Fibroblast of gingiva (primary cell): ENCODE measurements at places on chromosomes 2 and 18.

GRCh38 chr2:134206031-134206430 is 47.8 kb upstream of the MGAT5 start:
- DNase-seq: no peak

- no peak for DNase-seq
These were observed 507 bp downstream of the RTKN start for GRCh38 chr2:74441170-74441689.

GRCh38 chr18:56709463-56709862 is 58.3 kb downstream of the WDR7 start:
- DNase-seq: peak; percentile 61

DNA sequence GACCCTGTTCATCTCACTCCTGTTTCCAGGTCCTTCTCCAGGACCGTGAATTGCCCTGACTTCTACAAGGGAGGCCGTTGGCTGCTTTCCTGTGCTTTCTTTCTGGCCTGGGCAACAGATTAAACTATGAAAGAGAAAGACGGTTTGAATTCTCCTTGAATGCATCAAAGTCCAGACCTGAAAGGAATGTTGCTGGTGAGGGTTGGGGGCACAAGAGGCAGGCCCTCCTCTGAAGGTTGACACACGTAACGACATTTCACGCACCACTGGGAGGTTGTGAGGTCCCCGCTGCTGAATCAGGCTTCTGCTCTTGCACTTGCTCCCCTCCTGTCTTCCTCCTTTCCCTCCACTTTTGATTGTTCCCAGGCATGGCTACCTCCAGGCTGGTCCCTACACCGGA is 141.9 kb downstream of the CYRIA start:
- DNase-seq: no peak

DNA sequence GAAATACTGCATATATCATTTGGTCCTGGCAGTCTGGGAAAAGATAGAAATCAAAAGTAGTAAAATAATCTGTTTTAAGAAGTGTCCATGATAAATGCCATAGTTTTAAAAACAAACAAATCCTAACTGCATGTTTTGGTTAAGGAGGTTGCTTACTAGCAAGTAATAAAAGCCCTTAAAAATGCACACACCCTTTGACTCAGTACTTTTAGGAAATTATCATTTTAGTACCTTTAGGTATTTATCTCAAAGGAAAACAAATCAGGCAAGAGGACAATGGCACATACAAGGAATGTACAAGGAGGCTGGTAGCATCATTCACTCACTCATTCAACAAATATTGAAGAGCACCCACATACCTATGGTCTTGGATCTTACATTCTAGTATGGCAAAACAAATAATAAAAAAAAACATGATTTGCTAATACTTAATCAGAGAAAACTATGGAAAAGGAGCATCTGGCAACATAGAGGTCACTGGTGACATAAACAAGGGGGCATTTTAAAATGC is 67.6 kb downstream of the OLA1 start:
- no peak for DNase-seq

DNA sequence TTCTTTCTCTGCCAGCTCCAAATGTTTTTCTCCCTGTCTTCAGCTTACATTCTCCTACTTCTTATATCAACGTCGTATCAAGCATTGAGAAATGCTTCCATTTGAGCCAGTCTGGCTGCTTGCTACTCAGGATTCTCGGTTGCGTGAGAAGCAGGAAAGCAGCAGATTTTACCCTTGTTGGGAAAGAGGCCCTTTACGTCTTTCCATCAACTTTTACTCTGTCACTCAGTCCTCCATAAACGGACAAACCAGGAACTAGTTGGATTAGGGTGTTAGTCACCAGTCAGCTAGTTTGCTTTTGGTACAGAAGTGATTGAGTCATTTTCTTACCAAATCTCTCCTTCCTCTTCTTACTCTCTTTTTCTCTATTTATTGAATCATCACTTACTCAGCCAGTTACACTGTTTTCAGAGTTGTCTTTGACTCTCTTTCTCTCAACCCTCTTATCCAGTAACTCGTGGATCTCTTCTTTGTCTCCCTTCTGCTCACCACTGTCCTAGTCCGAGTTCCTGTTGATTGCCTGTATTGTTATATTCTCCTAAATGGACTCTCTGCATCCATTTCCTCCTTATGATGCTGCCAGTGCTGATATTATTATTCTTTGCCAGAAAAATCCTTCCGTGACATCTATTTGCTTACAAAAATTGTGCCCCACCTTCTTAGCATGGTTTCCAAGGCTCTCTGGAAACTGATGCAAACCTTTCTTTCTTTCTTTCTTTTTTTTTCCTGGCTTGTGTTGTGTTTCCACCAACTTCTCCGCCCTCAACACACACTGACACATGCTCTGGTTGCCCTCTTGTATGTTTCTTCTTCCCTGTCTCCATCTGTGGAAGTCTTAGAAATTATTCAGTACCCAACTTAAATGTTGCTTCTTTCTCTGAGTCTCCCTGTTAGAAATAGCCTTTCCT is 61.5 kb downstream of the VRK2 start:
- DNase-seq: peak; percentile 84

DNA sequence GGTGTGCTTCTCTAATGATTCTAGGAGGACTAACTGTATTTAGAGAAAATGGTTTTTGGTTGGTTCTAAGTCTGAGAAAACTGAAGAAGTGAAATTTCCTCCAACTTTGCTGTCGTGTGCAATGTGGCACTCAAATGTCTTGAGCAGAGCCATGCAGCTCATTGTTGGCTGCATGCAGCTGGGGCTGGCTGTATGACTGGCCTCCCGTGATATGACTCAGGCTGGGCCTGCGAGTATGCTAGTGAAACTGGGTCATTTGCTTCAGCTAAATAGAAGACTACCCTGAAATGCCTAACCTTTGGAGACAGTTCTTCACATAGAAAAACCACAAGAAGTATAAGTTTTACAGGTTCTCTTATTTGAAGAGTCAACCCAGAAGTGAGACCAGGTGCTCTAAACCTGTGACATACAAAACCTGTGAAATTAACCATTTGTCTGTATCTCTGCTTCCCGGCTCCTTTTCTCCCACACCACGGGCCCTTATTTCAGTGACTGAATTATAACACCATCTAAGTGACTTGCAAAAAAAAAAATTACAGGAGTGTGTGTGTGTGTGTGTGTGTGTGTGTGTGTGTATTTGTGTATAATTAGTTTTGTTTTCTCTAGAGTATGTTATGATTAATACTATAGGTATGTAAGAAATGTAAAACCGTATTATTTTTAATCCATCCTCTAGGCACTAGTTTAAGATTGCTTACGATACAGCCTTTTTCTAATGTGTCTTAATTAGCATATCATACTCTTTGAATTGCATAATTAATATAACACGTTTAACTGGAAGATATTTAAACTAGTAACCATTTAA is 15.9 kb downstream of the POLI start:
- peak; percentile 63 for DNase-seq

GRCh38 chr2:124450481-124450880 is 425.4 kb downstream of the CNTNAP5 start:
- no peak for DNase-seq

- no peak for DNase-seq
These were observed 34.3 kb upstream of the LMAN1 start for GRCh38 chr18:59393381-59393780.

- no peak for DNase-seq
These were observed 44.7 kb downstream of the DHRS9 start for GRCh38 chr2:169114056-169114455.

DNA sequence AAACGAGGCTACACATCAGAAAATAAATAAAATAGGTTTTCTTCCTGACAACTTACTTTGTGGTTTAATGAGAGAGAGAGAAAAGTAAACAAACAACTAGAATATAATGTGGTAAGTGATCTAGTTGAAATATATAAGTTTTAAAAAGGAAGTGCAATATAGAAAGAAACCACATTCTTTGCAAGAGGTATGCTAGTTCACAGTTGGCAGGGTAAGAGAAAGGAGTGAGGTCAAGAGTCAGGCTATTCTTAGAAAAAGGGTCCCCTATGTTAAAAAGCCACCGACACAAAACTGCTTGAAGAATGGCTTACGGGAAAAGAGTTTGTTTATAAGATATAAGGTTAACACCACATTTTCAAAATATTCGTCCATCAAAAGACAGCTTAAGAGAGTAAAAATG is 462.1 kb downstream of the ERBB4 start:
- DNase-seq: no peak

DNA sequence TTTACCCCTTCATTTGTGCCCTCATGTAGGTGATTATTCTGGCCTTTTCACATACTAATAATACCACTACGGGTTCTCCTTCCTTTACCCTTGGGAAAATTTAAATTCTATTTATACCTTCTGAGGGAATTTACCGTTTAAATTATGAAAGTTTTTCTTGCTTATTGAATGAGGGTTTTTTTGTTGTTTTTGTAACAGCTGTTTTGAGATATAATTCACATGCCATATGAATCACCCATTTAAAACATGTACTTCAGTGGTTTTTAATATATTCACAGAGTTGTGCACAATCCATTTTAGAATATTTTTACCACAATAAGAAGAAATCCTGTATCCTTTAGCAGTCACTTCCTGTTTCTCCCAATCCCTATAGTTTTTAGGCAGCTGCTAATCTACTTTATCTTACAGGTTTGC is 54.7 kb downstream of the EML4 start:
- peak; percentile 36 for DNase-seq

DNA sequence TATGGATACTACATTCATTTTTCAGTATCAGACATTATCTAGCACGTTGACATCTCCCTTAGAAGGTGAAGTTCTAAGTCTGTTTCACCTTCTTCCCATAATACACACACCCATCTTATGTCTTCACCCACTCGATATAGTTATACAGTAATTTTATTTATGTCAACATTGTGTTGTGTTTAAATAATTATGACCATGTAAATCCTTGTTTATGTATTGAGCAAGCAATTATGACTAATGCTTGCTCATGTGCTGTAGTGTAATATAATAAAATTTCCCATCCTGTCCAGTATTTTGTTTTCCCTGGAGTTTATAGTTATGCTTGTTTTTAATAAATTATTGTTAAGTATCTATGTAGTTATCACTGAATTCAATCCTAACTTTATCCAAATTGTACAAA is 163.2 kb downstream of the MTX2 start:
- no peak for DNase-seq

GRCh38 chr2:149009576-149010461 is 28.7 kb upstream of the LYPD6B start:
- no peak for DNase-seq

GRCh38 chr2:132415915-132416722 is 486 bp upstream of the GPR39 start:
- DNase-seq: peak; percentile 94

DNA sequence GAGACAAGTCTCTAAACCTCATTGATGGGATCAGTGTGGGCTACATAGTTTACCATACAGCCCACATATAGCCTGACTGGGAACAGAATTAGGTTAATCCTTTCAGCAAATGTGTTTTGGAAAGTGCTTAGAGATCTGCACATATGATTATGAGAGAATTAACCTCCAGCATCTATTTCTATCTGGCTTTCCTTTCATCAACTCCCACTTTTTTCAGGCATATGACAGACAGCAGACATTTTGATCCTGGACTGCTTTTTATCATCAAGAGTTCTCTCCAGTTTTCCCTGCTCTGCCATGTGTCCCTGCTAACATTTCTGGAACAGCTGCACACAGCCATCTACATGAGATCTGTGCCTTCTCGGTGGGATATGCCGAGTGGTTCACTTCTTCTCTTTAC is 139.5 kb upstream of the LRP1B start:
- DNase-seq: no peak

GRCh38 chr2:195343540-195343939 is 313.5 kb upstream of the SLC39A10 start:
- DNase-seq: no peak

- DNase-seq: no peak
These were observed 2.5 kb upstream of the ASIC4 start for GRCh38 chr2:219511547-219512325.

DNA sequence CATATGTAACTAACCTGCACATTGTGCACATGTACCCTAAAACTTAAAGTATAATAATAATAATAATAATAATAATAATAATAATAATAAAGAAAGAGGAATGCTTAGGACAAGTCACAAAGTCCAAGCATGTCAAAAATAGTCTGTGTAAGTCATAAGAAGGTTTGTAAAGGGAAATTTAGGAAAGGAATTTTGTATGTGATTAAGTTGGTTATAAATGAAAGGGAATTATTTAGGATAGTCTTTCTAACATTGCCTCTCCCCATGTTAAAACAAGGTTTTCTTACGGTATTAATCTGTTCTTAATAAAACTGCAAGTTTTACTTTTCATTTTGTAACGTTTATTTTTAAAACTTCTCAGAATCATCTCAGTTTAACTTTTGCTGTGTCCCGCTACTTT is 62.8 kb downstream of the SESTD1 start:
- no peak for DNase-seq

- DNase-seq: no peak
These were observed 47.6 kb downstream of the FBXO36 start for GRCh38 chr2:229969921-229970320.

DNA sequence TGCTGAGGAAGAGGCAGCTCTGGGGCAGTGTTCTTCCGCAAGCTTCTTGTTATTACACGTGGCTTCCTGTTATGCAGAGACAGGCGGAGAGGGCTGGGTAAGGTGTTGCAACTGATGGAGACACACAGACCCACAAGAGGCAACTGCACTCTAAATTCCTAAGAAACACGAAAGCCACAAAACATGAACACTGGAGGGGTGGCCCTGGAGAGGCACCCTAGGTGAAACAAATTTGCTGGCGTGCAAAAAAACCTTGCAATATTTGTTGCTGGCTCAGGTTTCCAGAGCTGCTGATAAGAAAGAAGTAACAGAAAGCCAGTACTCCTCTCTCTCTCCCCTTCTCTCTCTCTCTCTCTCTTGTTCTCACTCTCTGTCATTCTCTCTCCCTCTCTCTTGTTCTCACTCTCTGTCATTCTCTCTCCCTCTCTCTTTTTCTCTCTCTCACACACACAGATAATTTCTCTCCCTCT is 31.8 kb downstream of the ARHGAP25 start:
- DNase-seq: peak; percentile 15

- no peak for DNase-seq
These were observed 3.6 kb downstream of the DIS3L2 start for GRCh38 chr2:231965102-231965501.

GRCh38 chr18:7840411-7840810 is 273.3 kb downstream of the PTPRM start:
- no peak for DNase-seq

GRCh38 chr2:101779656-101780055 is 82.1 kb downstream of the MAP4K4 start:
- no peak for DNase-seq

DNA sequence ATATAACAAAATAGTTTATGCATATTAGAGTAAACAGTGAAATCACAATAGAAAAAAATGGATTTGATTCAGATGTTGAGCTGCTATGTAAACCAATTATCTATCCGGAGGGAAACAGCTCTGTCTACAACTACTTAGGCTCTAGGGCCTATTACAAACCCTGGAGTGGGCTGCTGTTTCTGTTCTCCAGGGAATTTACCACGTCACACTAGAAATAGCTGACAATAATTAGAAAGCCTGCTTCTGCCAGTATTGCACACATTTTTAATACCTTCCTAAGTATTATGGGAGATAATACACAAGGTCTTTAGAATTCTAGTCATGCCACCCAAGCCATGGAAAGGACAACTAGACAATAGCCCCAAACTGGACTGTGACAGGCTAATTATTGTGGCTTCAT is 411.1 kb downstream of the FIGN start:
- DNase-seq: no peak

- DNase-seq: no peak
These were observed 77.7 kb downstream of the RHOB start for GRCh38 chr2:20524412-20525040.
